Dermis blood vessel endothelial cell (primary cell): ENCODE measurements at places on chromosomes 6 and 20. TPM values are rescaled to one million over a fixed set of nuclear protein-coding genes. Genes with fewer than 3 reads are reported as not detected.
A peak's percentile ranks its signal among the peaks of the same experiment; 100 is the strongest.

Gene ELOVL5
- total RNA-seq: 74.2 and 123 TPM in 2 replicates

Gene GINS1
- 10.4 and 20.8 TPM in 2 replicates for total RNA-seq

Gene AIF1
- not detected in 2 replicates for total RNA-seq

Gene SLC4A11
- 7.5 and 14.9 TPM in 2 replicates for total RNA-seq

Gene RRAGD
- total RNA-seq: 0.51 and 1.2 TPM in 2 replicates

DNA sequence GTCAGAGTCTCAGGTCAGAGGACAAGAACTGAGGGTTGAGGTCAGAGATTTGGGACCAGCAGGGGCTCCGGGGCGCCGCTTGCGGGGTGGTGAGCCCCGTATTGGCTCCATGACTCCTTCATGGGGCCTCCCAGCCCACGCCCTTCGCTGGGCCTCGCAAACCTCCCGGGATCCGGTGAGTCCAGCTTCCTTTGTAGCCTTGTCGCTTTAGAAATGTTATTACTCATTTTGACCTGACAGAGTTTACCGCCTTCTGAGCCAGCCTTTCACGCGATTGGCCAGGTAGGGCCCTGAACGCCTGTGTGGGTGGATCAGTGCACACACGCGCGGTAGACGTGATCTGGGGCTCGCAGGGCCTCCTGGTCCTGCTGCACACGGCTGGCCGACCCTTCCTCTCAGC, 181.1 kb downstream of the ERMARD start:
- no peak for DNase-seq

DNA sequence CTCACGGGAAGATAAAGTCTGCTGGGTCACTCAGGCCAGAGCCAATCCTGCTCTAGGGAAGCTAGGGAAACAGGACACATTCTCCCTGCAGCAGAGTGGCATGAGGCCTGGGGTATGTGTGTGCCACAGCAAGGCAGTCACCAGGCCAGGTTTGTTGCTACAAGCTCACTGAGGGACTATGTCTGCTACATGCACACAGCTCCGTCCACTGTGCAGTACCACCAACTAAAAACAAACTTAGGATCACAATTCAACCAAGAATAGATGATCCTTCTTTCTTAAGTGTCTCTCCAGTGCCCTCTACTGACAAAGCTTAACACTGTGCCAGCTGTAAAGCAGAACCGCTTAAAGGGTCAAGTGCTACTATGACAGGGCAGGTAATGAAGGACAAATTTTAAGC, 192.5 kb downstream of the PTPRK start:
- DNase-seq: peak; percentile 55

Gene SIRPA
- total RNA-seq: 35.2 and 55.2 TPM in 2 replicates

Gene SLC16A10
- total RNA-seq: under 0.01 and 0.19 TPM in 2 replicates

DNA sequence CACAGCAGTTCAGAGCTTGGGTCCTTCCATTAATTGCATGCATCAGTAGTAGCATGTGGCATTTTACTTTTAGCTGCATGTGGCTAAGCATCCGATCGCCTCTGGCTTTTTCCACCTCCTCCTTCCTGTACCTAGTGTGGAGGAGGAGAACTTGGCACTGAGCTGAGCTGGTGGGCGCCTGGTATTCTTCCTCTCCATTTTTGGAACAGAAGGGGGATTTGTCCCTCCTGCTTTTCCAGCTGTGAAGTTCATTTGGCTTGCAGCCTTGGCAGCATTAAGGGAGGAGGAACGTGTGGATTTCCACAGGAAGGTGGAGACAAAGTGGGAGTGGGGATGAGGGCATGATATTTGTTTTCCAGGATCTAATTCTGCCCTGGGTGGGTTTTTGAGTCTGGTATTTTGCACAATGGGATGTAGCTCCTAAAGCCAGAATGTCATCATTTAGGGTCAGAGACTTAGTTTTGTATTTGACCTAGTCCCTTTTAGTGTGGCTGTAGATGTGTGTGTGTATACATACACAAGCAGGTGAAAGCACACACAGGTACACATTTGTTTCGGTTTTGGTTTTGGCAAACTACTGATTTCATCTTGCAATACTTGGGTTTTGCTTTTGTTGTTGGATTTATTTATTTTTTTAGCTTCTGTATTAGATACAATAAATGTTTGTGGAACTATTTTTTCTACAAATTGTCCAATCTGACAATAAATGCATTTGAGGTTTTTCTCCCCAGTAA, 90.0 kb downstream of the SASH1 start:
- DNase-seq: peak; percentile 66

- no peak for DNase-seq
Measured at GRCh38 chr20:35006531-35006971, 50.9 kb downstream of the MYH7B start.

DNA sequence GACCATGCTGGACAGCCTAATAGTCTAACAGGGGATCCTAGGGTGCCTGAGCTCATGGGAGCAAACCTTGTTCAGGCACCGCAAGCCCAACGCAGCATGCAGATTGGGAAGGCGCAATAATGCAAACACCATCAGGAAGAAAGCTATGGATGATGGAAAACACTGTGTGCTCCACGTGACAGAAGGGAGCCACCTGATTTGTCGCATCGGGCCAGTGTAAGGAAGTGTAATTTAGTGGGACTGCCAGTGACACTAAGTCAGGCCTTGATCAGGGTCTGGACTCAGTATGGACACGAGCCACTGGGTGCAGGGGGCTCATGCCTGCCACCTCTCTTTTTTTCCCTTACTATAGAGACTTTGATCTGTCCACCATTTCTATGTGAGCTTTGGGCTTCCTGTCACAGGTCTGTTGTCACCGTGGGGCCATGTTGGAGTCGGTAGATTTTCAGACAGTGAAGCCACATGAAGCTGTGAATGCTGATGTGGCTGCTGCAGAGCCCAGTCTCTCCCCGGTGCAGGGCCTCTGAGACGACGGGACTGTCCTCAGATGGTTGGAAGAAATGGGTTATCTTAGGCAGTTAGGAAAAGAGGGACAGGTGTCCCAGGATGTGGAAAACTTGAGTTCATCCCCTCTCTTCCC, 74.2 kb upstream of the AGPAT4 start:
- no peak for DNase-seq

Gene MAS1
- not detected in 2 replicates for total RNA-seq

DNA sequence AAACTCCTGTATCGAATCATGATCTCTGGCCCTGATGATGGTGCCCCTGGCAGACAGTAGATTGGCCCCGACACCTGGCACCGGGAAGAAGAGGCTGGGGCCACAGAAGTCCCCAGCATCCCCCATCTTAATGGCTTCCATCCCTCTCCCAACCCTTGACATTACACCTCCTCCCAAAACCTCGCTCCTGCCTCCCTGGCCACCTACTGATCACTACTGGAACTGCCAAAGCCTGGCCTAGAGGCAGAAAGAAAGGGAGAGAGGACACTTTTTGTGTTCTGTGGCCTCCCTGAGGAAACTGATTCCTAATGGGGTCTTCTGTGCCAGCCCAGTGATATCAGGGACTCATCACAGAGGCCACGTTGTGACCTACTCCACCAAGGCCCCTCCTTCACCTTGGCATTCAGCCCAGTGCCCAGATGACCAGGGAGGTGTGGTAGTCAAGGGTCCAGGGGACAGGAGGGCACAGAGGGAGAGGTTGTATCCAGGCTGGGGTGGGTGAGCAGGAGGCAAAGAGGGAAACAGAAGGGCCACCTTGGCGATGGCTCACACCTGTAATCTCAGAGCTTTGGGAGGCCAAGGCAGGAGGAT, 6.1 kb downstream of the C20orf173 start:
- peak; percentile 24 for DNase-seq

GRCh38 chr20:44422083-44422482, 53.6 kb upstream of the TTPAL start:
- DNase-seq: no peak

Gene ALDH8A1
- total RNA-seq: 0.37 and 0.51 TPM in 2 replicates

DNA sequence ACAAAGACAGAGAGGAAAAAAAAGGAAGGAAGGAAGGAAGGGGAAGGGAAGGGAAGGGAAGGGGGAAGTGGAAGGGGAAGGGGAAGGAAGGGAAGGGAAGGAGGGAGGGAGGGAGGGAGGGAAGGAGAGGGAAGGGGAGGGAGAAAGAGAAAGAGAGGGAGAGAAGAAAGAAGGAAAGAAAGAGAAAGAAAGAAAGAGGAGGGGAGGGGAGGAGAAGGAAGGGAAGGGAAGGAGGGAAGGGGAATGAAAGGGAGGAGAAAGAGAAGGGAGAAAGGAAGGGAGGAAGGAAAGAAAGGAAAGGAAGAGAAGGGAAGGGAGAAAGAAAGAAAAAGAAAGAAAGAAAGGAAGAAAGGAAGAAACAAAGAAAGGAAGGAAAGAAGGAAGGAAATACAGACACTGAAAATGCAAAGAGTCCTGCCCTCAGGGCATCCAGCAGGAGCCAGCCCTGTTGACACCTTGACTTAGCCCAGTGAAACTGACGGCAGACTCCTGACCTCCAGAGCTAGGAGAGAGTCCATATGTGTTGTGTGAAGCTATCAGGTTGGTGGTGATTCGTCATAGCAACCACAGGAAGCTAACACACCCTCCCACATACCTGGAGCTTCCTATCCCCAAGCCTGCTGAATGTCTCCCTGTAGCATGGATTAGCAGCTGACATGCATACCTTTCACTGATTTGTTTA, 58.7 kb upstream of the SULF2 start:
- no peak for DNase-seq

Gene DEFB132
- total RNA-seq: not detected in 2 replicates

Gene ECT2L
- not detected in 2 replicates for total RNA-seq

Gene ATF6B
- 13.4 and 20.5 TPM in 2 replicates for total RNA-seq

DNA sequence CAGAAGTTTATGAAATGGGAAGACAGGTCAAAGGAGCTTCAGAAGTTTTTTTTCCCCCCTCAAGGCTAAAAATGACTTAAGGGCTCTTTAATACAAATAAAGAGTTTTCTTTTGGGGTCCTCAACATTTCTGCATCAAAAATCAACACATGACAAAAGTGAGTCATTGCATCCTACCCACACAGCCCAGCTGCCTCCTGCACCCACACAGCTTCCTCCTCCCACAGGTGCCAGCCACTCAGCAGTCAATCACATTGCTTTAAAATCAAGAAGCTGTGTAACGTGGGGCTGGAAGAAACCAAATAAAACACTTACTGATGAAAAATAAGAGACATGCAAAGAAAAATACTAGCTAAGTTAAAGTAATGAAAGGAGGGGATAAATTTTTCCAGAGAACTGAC, 68.5 kb downstream of the MAP3K5 start:
- DNase-seq: peak; percentile 75

Gene C6orf58
- total RNA-seq: not detected in 2 replicates

- DNase-seq: no peak
Measured at GRCh38 chr6:44444853-44445252, 57.3 kb downstream of the CDC5L start.

DNA sequence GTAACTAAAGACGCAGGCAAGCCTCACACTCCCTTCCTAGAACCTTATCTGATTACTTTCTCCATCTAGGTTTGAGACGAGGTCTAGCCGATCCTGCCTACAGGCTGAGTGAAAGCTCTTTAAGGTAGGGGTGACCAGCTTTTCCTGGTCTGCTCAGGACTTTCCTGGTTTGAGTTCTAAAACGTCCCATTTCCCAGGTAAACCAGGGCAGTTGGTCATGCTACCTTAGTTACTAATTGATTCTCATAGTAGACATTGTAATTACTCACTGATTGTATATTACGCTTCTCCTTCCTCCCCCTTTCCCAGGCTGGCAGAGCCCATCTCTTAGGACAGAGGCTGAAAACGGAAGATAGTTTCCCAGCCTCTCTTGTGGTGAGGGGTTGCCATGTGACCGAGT, 27.9 kb upstream of the RSPO4 start:
- no peak for DNase-seq
